D341Med (cell line): ENCODE measurements at places on chromosomes 5 and 9.

GRCh38 chr5:53362521-53362941 is 117.9 kb upstream of the FST start:
- DNase-seq: no peak

DNA sequence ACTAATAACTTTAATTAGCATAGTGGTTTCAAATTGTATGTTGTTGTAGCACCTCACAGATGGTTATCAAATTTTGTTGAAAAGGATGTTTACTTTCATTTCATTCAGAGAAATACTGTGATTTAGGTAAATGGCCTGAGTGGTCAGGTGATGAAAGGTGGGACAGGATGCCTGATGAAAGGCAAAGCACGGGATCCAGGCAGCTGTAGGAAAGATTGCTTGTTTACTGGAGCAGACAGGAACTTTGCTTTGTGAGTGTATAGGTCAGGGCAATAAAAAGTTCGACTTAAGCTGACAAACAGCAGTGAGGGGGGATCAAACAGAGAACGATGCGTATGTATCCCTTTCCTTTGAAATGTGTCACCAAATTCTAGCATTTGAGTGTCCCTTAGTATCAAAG is 19.0 kb downstream of the KIAA1958 start:
- DNase-seq: no peak

DNA sequence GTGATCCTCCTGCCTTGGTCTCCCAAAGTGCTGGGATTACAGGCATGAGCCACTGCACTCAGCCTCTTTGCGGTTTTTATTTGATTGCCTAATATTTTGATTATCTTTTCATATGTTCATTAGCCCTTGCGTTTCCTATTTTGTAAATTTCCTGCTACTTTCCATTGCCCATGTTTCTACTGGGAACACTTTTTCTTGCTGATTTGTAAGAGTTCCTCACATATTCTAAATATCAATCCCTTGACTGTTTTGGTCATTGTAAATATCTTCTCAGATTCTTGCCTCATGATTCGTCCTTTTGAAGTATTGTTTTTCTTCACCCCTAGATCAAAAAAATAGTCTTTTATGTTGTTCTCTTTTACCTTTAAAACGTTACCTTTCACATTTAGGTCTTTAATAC is 37.9 kb upstream of the TTC1 start:
- DNase-seq: no peak

DNA sequence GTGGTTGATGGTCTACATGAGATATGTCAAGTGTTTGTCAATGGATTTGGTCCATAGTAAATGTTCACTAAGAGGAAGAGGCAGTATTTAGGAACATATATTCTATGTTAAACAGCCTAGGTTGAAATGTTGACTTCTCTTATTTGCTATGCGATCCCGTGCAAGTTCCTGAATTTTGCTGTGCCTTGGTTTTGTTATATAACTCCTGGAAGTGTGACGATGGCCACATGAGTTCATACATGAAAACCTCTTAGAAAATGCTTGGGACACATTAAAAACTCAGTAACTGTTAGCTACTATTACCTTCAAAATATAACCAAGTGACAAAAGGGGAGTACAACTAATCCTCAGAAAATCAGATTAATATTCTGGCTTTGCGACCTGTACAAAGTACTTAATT is 21.9 kb upstream of the FBXW2 start:
- no peak for DNase-seq

DNA sequence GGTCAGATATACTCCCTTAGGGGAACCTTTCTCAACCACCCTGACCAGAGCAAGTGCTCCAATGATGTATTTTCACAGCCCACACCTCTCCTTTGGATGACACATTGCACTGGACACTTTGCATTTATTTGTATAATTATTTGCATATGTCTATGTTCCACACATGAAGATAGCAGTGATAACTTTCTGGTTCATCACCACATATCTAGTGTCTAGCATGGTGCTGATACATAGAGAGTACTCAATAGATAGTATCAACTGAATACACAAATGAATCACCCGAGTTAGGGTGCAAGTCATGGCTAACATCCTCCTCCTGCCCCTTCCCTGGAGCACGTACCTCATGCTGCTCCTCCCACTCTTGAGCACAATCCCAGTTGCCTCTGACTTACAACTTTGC is 617.6 kb downstream of the EBF1 start:
- DNase-seq: no peak

DNA sequence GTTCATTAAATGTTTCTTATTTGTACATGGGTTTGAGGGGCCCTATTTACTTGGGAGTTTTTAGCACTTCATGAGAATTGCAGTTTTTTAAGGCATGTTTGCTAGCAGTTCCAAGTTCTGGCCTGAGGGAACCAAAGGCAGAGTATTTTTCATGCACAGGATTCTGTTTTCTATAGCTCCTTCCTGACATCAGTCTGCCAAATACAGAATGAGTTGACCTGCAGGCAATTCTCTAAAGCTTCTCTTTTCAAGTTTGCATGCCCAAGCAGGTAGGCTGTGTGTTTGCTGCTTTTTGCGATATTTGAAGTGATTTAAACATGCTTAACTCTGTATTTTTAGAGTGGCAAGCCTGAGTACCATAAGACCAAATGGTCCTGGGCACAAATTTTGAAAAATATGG is 75.8 kb downstream of the AOPEP start:
- DNase-seq: no peak
